Pancreas (tissue), 10 donors: ENCODE measurements at places on chromosomes 4 and X. TPM values are rescaled to one million over a fixed set of nuclear protein-coding genes. Genes with fewer than 3 reads are reported as not detected.

DNA sequence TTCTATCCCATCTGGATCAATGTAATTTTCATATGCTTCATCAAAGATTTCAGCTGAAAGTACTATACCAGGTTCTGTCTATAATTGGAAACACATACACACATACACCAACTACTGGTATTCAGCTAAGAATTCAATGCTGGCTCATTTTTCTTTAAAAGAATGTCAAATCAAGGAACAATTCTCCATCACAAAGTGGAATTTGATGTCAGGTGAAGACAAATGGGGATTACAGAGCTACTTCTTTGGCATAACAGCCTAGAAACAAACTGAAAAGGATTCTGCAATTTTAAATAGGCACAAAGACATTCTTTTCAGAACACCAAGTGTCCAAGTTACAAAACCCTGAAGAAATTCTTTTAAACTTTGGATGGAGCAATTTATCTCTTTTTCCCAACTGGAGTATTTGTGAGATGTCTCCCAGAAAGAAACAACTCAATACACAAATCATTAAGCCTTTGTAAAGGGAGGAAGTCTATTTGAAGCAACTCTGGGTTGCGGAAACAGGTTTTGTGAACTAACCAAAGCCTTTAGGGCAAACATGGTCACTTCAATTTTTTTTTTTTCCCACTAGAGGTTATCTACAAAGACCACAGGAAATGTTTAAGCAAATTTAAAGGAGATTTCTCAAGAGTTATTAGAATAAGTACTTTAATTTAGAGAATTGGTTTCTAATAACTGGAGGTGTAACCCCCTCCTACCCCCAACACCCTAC, 1.9 kb upstream of the FAM9C start:
- no peak overlapping the region for H3K27ac ChIP-seq
- no peak for DNase-seq
- H3K27me3 ChIP-seq = no peaks in the 10 kb centered on the region
- no peaks in the 10 kb centered on the region for H3K36me3 ChIP-seq

GRCh38 chrX:43333543-43333942, 322.6 kb upstream of the MAOA start:
- no peaks in the 10 kb centered on the region for H3K36me3 ChIP-seq

GRCh38 chr4:53921856-53922255, 142.5 kb downstream of the CHIC2 start:
- H3K4me3 ChIP-seq = no peak overlapping the region
- no peak for DNase-seq
- H3K36me3 ChIP-seq = no peaks in the 10 kb centered on the region
- H3K4me1 ChIP-seq = no peaks in the 10 kb centered on the region

- DNase-seq = no peak
- no peak overlapping the region for H3K27ac ChIP-seq
- H3K4me1 ChIP-seq = no peaks in the 10 kb centered on the region
- no peaks in the 10 kb centered on the region for H3K36me3 ChIP-seq
- H3K4me3 ChIP-seq = no peak overlapping the region
- H3K27me3 ChIP-seq = no peaks in the 10 kb centered on the region
Observed at GRCh38 chr4:106266201-106266600, 49.8 kb downstream of the TBCK start.

- no peaks in the 10 kb centered on the region for H3K36me3 ChIP-seq
- DNase-seq = no peak
- H3K4me1 ChIP-seq = no peaks in the 10 kb centered on the region
- no peak overlapping the region for H3K4me3 ChIP-seq
Observed at GRCh38 chr4:95675623-95676022, 126.8 kb upstream of the UNC5C start.

DNA sequence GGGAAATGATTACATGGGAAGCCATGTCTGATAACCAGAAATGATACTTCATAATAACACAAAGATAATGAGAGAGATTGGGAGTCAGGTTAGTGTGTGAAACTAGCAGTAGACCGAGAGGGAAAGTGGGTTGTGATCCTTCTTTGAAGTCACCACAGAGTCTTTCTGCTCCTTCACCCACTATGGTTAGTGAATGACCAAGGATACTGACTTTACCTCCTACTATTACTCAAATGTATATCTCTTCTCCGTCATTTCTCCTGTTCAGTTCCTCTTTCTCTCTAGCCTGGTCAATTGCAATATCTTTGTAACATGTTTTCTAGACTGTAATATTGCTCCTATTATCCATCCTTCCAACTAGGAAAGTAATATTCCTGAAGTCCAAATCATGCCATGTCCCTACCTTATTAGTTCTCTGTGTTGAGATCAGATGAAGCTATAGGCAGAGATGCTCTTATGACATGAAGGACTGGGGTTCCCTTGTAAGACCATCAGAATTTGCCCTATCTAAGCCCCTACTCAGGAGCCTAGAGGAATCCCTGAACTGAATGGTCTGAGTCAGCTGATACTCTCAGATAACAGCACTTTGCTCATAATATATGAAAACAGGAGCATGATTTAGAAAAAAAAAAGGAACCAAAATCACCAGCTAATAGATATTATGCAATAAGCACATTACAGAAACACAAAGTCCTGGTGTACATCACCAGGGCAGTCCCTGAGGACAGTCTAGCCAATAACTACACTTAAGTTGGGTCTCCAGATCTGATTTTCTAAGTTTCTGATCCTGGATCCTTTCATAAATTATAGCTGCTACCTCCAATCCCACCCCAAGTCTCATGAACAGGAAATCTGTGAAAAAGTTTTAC, 81.2 kb downstream of the SHROOM3 start:
- DNase-seq = no peak

GRCh38 chr4:68162196-68162595, 32.5 kb upstream of the TMPRSS11F start:
- H3K36me3 ChIP-seq = no peaks in the 10 kb centered on the region
- DNase-seq = no peak
- H3K4me3 ChIP-seq = no peak overlapping the region
- no peaks in the 10 kb centered on the region for H3K4me1 ChIP-seq
- no peaks in the 10 kb centered on the region for H3K27me3 ChIP-seq
- H3K27ac ChIP-seq = no peak overlapping the region

- no peaks in the 10 kb centered on the region for H3K27me3 ChIP-seq
- no peaks in the 10 kb centered on the region for H3K36me3 ChIP-seq
- no peak overlapping the region for H3K27ac ChIP-seq
- H3K4me1 ChIP-seq = no peaks in the 10 kb centered on the region
- H3K4me3 ChIP-seq = no peak overlapping the region
- DNase-seq = no peak
Observed at GRCh38 chr4:19230906-19231545, 1020.7 kb upstream of the SLIT2 start.

- no peak overlapping the region for H3K4me3 ChIP-seq
- H3K27ac ChIP-seq = no peak overlapping the region
- no peaks in the 10 kb centered on the region for H3K27me3 ChIP-seq
- H3K36me3 ChIP-seq = no peaks in the 10 kb centered on the region
- H3K4me1 ChIP-seq = peaks cover 14% of the 10 kb centered on the region
Observed at GRCh38 chr4:26450418-26450817, 39.9 kb downstream of the CCKAR start.

GRCh38 chr4:41882625-41883347, 52.4 kb upstream of the TMEM33 start:
- H3K27ac ChIP-seq = no peak overlapping the region
- H3K27me3 ChIP-seq = peaks cover 37% of the 10 kb centered on the region
- peak; percentile 83 for DNase-seq
- H3K4me1 ChIP-seq = peaks cover 15% of the 10 kb centered on the region
- H3K36me3 ChIP-seq = no peaks in the 10 kb centered on the region

DNA sequence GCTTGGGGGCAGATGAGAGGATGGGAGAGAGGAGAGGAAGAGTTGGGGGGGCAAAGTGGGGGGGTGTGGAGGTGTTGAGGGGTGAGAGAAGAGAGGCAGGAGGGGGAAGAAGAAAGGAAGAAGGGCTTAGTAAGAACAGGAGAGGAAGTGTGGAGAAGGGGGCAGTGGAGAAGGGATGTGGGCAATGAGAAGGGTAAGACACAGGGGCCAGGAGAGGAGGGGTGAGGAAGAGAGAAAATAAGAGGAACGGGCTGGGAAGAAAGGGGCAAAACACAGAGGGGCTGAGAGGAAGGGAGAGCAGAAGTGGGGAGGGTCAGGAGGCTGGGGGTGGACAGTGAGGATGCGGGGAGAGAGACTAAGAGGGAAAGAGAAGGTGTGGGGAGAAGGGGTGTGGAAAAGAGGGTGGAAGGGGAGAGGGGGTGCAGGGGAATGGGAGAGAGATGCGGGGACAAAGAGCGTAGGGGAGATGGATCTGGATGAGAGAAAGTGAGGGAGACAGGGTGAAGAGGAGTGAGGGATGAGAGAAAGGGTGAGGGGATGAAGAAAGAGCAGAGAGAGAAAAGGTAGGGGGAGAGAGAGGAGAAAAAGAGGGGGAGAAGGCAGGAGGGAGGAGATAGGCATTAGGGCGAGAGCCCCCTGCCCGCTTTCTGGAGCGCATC, 12.9 kb downstream of the SH3KBP1 start:
- no peaks in the 10 kb centered on the region for H3K4me1 ChIP-seq
- H3K27ac ChIP-seq = no peak overlapping the region
- H3K36me3 ChIP-seq = no peaks in the 10 kb centered on the region
- no peak overlapping the region for H3K4me3 ChIP-seq

- no peak for DNase-seq
- no peaks in the 10 kb centered on the region for H3K36me3 ChIP-seq
- no peak overlapping the region for H3K27ac ChIP-seq
- H3K27me3 ChIP-seq = peaks cover 3% of the 10 kb centered on the region
- no peak overlapping the region for H3K4me3 ChIP-seq
Observed at GRCh38 chrX:29948653-29949052, 266.7 kb upstream of the MAGEB2 start.

GRCh38 chrX:21702725-21703124, 44.6 kb upstream of the KLHL34 start:
- no peaks in the 10 kb centered on the region for H3K27me3 ChIP-seq
- no peak overlapping the region for H3K4me3 ChIP-seq
- no peaks in the 10 kb centered on the region for H3K4me1 ChIP-seq

- no peaks in the 10 kb centered on the region for H3K27me3 ChIP-seq
- no peak overlapping the region for H3K4me3 ChIP-seq
- H3K4me1 ChIP-seq = no peaks in the 10 kb centered on the region
- DNase-seq = no peak
- no peak overlapping the region for H3K27ac ChIP-seq
- no peaks in the 10 kb centered on the region for H3K36me3 ChIP-seq
Observed at GRCh38 chr4:45475548-45475947, 648.3 kb downstream of the GABRG1 start.

GRCh38 chr4:173014113-173014558, 154.5 kb upstream of the GALNT7 start:
- no peaks in the 10 kb centered on the region for H3K27me3 ChIP-seq
- H3K36me3 ChIP-seq = no peaks in the 10 kb centered on the region
- H3K4me3 ChIP-seq = no peak overlapping the region
- H3K27ac ChIP-seq = no peak overlapping the region

The CTAG1A gene
- polyA plus RNA-seq = not detected

The GAGE12F gene
- not detected for polyA plus RNA-seq

The TREX2 gene
- polyA plus RNA-seq = 0.91 TPM

The PRRG1 gene
- 0.84 TPM for polyA plus RNA-seq
